ENCODE measurements at places on chromosomes 1 and 21.
A peak's percentile ranks its signal among the peaks of the same experiment; 100 is the strongest.

GRCh38 chr1:203311368-203312301 lies 6.3 kb downstream of the BTG2 start:
- H3K27me3 ChIP-seq, result no peaks in the 10 kb centered on the region
- peak overlapping the region; percentile 58 for H3K4me3 ChIP-seq
- DNase-seq, result no peak
- H3K4me1 ChIP-seq, result peaks cover 79% of the 10 kb centered on the region
- H3K36me3 ChIP-seq, result peaks cover 46% of the 10 kb centered on the region

DNA sequence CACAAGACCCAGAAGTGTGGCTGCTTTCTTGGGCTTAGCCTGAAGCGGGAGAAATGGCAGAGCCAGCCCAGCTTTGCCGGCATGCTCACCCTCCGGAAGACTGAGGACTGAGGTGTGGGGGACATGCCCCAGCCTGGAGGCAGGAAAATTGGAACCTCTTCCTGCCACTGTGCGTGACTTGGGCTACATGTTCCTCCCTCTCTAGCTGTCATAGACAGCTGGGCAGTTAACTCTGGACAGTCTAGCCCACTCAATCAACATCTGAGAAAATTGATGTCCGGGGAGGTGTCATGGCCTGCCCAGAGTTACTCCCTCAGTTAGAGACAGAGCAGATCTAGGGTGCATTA lies 59.7 kb downstream of the UBE2T start:
- H3K27me3 ChIP-seq, result peaks cover 60% of the 10 kb centered on the region
- no peak overlapping the region for H3K4me3 ChIP-seq
- no peaks in the 10 kb centered on the region for H3K36me3 ChIP-seq
- H3K27ac ChIP-seq, result no peak overlapping the region
- no peaks in the 10 kb centered on the region for H3K4me1 ChIP-seq

DNA sequence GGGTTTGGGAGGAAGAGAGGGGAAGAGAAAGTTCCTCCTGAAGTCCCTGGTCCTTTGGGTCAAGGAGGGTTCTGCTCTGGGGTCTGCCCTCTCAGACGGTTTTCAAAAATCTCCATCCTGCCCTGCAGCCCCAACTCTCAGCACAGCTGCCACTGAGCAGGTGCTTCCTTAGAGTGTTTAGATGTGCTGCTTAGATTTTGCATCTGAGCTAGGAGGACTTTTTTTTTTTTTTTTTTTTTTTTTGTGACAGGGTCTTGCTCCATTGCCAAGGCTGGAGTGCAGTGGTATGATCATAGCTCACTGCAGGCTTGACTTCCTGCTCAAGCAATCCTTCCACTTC lies 324.9 kb upstream of the POU3F1 start:
- no peak overlapping the region for H3K4me3 ChIP-seq
- no peak for DNase-seq
- H3K27me3 ChIP-seq, result peaks cover 46% of the 10 kb centered on the region
- no peak overlapping the region for H3K27ac ChIP-seq
- H3K4me1 ChIP-seq, result peaks cover 7% of the 10 kb centered on the region

DNA sequence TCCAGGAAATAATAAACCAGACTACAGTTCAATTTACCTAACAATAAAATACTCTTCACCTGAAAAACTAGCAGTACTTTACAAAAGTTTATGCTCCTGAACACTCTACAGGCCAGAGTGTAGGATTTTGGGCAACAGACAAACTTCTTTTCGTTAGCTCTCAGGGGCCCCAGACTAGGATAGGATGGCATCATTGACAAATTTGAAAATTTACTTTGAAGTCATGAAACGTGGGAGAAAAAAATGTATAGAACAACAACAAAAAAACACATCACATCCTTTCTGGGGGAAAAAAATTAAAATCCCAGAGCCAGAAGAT lies 1.2 kb downstream of the PTP4A2 start:
- no peaks in the 10 kb centered on the region for H3K27me3 ChIP-seq
- peak overlapping the region; percentile 96 for H3K4me3 ChIP-seq
- H3K36me3 ChIP-seq, result no peaks in the 10 kb centered on the region

GRCh38 chr1:35371506-35371905 lies 103.0 kb downstream of the ZMYM4 start:
- no peaks in the 10 kb centered on the region for H3K4me1 ChIP-seq
- no peaks in the 10 kb centered on the region for H3K27me3 ChIP-seq
- H3K4me3 ChIP-seq, result no peak overlapping the region
- no peak for DNase-seq
- no peak overlapping the region for H3K27ac ChIP-seq
- H3K36me3 ChIP-seq, result no peaks in the 10 kb centered on the region

DNA sequence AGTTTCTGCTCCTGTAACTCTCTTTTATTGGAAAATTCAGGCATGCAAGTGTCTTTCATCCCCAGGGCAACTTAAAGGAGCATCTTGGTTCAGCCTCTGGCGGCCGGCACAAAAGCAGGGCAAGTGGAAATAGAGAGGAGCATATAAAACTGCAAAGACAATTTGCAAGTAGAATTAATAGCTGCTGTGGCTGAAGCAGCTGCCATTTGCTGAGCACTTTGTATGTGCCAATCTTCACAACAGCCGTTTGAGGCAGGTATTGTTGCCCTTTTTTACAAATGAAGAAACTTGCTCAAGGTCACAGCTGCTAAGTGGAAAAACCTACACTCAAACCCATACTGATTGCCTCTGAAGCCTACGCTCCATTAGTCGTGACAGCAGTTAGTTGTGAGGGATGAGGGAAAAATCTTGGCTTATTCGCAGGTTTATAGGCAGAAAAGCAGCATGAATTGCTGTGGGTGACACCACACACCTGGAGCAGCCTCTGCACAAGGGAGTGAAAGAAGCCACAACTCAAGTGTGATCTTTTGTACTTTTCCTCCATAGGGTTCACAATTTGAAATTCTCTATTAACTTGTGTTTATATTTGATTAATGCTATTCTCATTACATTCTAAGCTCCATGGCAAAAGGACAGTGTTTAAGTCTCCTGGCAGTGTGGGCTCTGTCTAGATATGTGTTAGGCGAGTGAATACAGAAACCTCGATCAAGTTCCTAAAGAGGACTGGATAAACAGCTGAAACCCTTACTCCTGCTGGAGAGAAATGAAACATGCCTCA lies 99.0 kb upstream of the BEND5 start:
- H3K27me3 ChIP-seq, result no peaks in the 10 kb centered on the region
- no peak for DNase-seq
- H3K4me3 ChIP-seq, result no peak overlapping the region
- H3K27ac ChIP-seq, result no peak overlapping the region
- H3K4me1 ChIP-seq, result no peaks in the 10 kb centered on the region

GRCh38 chr1:39666772-39667171 lies 5.1 kb downstream of the NT5C1A start:
- H3K36me3 ChIP-seq, result peaks cover 3% of the 10 kb centered on the region
- no peak for DNase-seq
- peaks cover 29% of the 10 kb centered on the region for H3K27me3 ChIP-seq
- H3K27ac ChIP-seq, result no peak overlapping the region
- H3K4me1 ChIP-seq, result peaks cover 3% of the 10 kb centered on the region

- H3K4me1 ChIP-seq, result no peaks in the 10 kb centered on the region
- H3K27me3 ChIP-seq, result no peaks in the 10 kb centered on the region
- H3K27ac ChIP-seq, result no peak overlapping the region
- no peak for DNase-seq
Measured at GRCh38 chr21:30337772-30338171, 278 bp upstream of the KRTAP27-1 start.

DNA sequence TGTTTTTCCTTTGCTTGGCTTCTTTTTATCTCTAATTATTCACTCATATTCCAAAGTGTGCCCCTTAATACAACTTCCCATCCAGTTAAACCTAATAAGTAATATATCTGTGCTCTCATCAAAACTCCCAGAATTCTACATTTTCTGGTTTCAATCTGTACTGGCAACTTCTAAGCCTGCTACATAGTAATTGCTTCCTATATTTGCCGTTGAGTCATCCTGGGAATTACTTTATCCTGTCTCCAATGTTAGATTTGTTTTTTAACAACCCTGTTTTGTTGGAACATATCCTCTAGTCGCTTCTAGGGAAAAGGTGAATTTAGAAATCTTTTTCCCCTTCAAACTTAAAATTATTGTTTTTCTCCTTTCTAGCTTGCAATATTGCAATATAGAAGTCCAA lies 620.5 kb upstream of the PKN2 start:
- no peak overlapping the region for H3K27ac ChIP-seq
- no peaks in the 10 kb centered on the region for H3K36me3 ChIP-seq
- H3K4me1 ChIP-seq, result peaks cover 5% of the 10 kb centered on the region

- no peaks in the 10 kb centered on the region for H3K4me1 ChIP-seq
- H3K4me3 ChIP-seq, result no peak overlapping the region
- no peak for DNase-seq
- no peaks in the 10 kb centered on the region for H3K36me3 ChIP-seq
Measured at GRCh38 chr1:43296207-43296606, 4.6 kb upstream of the TIE1 start.

GRCh38 chr1:62841587-62842169 lies 57.7 kb downstream of the ATG4C start:
- H3K4me3 ChIP-seq, result no peak overlapping the region
- no peaks in the 10 kb centered on the region for H3K4me1 ChIP-seq
- peaks cover 12% of the 10 kb centered on the region for H3K36me3 ChIP-seq
- DNase-seq, result peak; percentile 35
- no peaks in the 10 kb centered on the region for H3K27me3 ChIP-seq

DNA sequence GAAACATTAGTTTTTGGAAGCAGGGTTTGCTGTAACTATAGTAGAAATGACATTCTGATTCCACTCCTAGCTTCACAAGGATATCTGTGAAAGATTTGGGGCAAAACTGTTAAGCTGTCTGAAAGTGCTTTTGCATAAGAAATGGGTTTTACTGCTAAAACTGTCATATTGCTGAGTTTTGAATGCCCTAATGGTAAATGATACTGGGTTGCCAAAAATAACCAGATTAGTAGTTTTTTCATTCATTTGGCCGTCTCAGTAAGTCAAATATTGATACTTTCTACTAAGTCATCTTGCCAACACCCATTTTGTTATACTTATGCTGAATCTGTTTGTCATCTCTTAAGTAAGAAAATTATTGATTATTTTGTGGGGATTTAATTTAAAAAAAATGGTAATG lies 399 bp upstream of the PTPRC start:
- H3K27ac ChIP-seq, result peak overlapping the region; percentile 96
- DNase-seq, result no peak
- peaks cover 19% of the 10 kb centered on the region for H3K36me3 ChIP-seq
- H3K4me1 ChIP-seq, result peaks cover 61% of the 10 kb centered on the region

- no peaks in the 10 kb centered on the region for H3K4me1 ChIP-seq
- H3K27ac ChIP-seq, result no peak overlapping the region
- no peak for DNase-seq
- no peak overlapping the region for H3K4me3 ChIP-seq
- H3K27me3 ChIP-seq, result peaks cover 7% of the 10 kb centered on the region
Measured at GRCh38 chr21:39648879-39649278, 36.1 kb downstream of the B3GALT5 start.

- H3K4me1 ChIP-seq, result no peaks in the 10 kb centered on the region
- H3K4me3 ChIP-seq, result no peak overlapping the region
- H3K27ac ChIP-seq, result no peak overlapping the region
- DNase-seq, result no peak
- H3K27me3 ChIP-seq, result no peaks in the 10 kb centered on the region
Measured at GRCh38 chr21:29610779-29611360, 312.1 kb downstream of the BACH1 start.

- H3K27me3 ChIP-seq, result no peaks in the 10 kb centered on the region
- no peak overlapping the region for H3K27ac ChIP-seq
- H3K4me3 ChIP-seq, result no peak overlapping the region
- no peak for DNase-seq
Measured at GRCh38 chr1:192936313-192937018, 122.7 kb downstream of the UCHL5 start.

DNA sequence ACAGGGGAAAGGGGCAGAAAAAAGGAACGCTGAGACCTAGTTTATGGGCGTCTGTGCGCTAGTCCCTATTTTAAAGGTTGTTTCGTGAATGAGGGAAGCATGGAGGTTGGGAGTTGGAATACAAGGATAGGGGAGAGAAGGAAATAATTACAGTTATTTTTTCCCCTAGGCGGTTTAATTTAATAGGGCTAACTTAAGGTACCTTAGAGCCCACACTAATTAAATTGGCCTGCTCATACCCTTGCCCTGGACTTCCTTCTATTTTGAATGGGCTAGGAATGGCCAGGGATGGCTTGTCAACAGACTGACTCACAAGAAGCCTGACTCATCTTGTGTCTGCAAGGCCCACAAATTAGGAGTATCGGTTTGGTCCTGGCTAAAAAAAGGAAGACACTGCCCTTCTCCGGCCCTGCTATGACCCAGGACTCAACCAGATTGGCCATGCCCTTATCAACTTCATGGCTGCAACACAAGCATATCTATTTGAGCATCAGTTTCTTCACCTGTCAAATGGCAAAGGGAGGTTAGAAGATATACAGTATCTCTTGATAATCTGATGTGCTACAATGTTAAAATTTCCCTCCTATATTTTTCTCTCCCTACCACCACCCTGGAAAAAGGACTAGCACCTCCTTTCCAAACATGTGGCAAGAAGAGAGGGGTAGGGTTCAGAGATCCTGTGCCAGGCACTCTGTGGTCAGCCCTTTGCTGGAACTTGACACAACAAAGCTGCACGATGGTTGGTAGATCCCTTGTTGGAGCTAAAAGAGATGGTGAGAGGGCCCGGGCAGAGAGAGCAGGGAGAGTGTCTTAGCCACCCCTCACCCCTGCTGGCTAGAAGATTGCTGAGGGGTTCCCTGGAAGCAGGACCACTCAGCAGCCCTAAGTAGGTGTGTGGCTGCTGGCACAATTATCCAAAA lies 2.2 kb upstream of the SSBP3 start:
- H3K4me1 ChIP-seq, result peaks cover 35% of the 10 kb centered on the region
- DNase-seq, result no peak
- H3K4me3 ChIP-seq, result peak overlapping the region; percentile 98
- H3K27me3 ChIP-seq, result peaks cover 4% of the 10 kb centered on the region
- peak overlapping the region; percentile 97 for H3K27ac ChIP-seq
- no peaks in the 10 kb centered on the region for H3K36me3 ChIP-seq

DNA sequence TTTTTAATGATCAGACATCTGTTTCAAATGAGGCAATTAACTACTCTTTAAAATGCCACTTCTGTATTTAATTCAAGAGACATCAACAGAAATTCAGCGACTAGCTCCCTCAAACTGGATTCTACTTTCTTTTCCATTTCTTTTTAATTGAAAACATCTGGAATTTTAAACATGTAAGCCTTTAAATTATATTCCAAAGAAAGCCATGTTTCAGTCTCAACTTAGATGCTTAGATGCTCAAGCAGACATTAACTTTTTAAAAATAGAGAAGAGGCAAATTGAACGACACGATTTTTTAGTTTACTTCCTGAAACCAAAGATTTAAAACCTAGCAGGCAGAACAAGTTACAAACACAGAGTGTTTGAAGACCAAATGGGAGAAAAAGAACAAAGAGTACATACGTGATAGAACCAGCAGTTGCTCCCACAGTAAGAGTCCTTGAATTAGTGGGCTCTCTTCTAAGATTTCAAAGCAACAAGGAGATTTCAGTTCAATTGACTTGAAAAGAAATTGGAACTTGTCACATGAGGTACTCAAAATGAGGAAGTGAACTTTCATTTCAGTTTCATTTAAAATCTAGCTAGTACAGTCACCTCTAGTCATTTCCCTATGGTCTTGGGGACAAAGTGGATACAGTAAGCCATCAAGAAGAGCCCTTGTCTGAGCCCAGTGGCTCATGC lies at the start of gene CTSS:
CTSS (minus strand) TSS at position 483 of the 681 bp plus-strand sequence. CDS start 1,015 bp downstream, outside the sequence.
- peak within 1 kb of the TSS; percentile 98 for H3K4me3 ChIP-seq
- H3K27ac ChIP-seq, result peak within 1 kb of the TSS; percentile 98
- no peaks in the 10 kb centered on the region for H3K27me3 ChIP-seq
- H3K36me3 ChIP-seq, result peaks cover 9% of the 10 kb centered on the region
- peak; percentile 77 for DNase-seq
